ENCODE measurements at places on chromosomes 12 and 14. TPM values are rescaled to one million over a fixed set of nuclear protein-coding genes. Genes with fewer than 3 reads are reported as not detected.

DNA sequence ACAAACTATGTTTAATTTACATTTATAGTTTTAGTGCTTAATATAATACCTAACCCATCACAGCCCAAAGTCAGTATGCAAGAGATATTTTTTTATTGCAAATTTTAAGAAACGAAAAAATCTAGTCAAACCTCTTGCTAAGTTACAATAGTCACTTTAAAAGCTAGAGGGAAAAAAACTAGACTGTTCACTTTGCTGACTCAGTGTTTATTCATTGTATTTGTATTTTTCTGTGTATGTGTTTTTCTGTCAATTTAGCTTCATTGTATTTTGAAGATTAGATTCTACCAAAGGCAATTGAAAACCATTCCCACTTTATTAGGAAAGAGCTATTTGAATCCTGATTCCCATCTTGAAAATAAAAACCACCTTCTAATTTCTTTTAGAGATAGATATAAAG, 891.5 kb downstream of the SLC16A7 start:
- H3K4me1 ChIP-seq, result no peaks in the 10 kb centered on the region
- no peaks in the 10 kb centered on the region for H3K27me3 ChIP-seq
- no peak overlapping the region for H3K4me3 ChIP-seq
- DNase-seq, result no peak
- H3K36me3 ChIP-seq, result no peaks in the 10 kb centered on the region

DNA sequence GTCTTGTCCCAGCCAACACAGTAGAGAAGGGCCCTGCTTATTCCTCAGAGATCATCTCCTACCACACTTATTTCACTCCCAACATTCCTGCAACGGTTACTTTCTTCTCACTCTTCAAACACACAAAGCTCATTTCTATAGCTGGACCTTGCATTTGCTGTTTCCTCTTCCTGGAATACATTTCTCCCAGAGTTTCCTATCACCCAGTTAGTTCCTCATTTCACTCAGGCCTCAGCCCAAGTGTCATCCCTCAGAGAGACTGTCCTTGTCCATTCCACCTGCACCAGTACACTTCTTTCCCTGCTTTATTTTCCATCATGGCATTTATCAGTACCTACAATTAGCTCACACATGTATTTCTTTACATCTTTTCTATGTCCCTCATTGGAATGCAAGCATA, 14.7 kb upstream of the STK38L start:
- DNase-seq, result no peak
- H3K36me3 ChIP-seq, result no peaks in the 10 kb centered on the region
- H3K4me3 ChIP-seq, result no peak overlapping the region
- H3K4me1 ChIP-seq, result no peaks in the 10 kb centered on the region
- H3K27ac ChIP-seq, result no peak overlapping the region

GRCh38 chr12:43148691-43149090, 403.3 kb downstream of the ADAMTS20 start:
- no peak overlapping the region for H3K4me3 ChIP-seq
- H3K27ac ChIP-seq, result no peak overlapping the region
- no peak for DNase-seq
- no peaks in the 10 kb centered on the region for H3K27me3 ChIP-seq
- no peaks in the 10 kb centered on the region for H3K4me1 ChIP-seq

- H3K36me3 ChIP-seq, result no peaks in the 10 kb centered on the region
- no peak for DNase-seq
- no peak overlapping the region for H3K4me3 ChIP-seq
- H3K27me3 ChIP-seq, result no peaks in the 10 kb centered on the region
Observed at GRCh38 chr14:36194663-36195062, 18.1 kb upstream of the PTCSC3 start.

The MIP gene
- total RNA-seq, result not detected

All from glutamatergic neuron (in vitro differentiated cells).